ENCODE measurements at places on chromosomes 4 and X.

DNA sequence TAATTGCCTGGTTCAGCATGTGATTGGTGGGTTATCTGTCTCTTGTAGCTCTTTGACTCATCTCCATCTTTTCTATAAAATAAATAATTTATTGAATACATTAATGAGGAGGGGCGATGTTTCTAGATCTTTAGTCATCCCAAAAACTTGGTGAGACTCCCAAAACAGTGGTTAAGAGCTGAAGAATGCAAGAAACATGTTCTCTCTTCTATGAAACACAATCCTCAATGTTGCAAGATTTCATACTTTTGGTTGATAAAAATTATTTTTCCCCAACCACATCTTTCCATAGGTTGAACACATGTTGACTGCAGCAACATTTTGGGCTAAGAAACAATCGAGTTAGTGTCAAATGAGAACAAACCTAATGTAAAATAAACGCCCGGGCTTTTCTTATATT is 1.2 kb upstream of the TMEM47 start:
- no peak for DNase-seq

GRCh38 chr4:86357608-86358007 is 2.2 kb downstream of the MAPK10 start:
- no peak for DNase-seq

- DNase-seq, result peak; percentile 17
Measured at GRCh38 chr4:38562751-38563198, 101.2 kb upstream of the KLF3 start.

DNA sequence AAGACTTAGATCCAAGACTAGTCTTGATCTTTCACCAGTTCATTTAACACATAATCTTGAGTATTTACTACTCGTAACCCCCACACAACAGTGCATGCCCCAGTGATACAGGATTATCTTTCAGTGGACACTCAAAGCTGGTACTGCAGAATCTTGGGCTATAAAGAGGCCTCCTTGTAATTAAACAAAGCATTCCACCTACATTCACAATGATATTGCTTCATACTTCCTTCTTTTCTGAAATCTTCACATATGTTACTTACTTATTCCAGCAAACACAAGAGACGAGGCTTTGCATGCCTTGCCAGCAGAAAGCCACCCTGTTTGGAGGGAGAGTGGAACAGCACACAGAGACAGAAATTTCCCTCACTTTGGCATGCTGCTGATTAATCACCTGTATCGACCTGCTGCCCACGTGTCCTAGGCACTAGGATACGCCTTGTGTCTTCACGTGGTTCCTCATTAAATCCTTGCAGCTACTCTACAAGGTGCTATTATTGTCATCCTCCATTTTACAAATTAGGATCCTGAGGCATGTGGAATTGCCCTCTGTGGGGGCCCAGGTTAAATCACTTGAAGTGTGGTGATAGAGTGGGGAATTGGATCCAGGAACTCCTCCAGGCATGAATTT is 77.3 kb downstream of the FAM184B start:
- no peak for DNase-seq

GRCh38 chr4:6121276-6121850 is 79.0 kb downstream of the JAKMIP1 start:
- DNase-seq, result no peak

- DNase-seq, result peak; percentile 6
Measured at GRCh38 chrX:136477026-136477425, 10.7 kb upstream of the BRS3 start.

- DNase-seq, result no peak
Measured at GRCh38 chr4:38670109-38670901, 6.3 kb downstream of the KLF3 start.

- no peak for DNase-seq
Measured at GRCh38 chrX:150372280-150372679, 9.2 kb downstream of the MAMLD1 start.

DNA sequence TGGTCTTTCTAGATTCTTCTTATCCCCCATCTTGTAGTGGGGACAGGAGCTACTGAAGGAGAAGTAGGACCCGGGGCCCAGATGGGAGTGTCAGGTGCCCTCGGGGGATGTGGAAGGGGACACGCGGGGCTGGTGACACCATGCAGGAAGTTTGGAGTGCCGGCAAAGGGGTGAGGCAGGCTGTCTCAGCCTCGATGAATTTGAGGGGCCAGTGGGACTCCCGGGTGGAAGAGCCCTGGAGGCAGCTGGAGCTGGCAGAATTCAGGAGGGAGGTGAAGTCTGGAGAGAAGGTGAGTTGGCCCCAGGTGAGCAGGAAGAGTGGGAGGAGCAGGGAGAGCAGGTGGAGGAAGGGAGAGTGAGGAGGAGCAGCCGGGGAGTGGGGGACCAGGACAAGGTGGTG is 101.7 kb downstream of the CPZ start:
- no peak for DNase-seq

GRCh38 chrX:154298312-154298711 is 2.7 kb downstream of the TKTL1 start:
- DNase-seq, result no peak

- DNase-seq, result no peak
Measured at GRCh38 chr4:163164591-163164990, 2.1 kb downstream of the NAF1 start.

- no peak for DNase-seq
Measured at GRCh38 chr4:185634066-185634652, 98.9 kb upstream of the PDLIM3 start.

DNA sequence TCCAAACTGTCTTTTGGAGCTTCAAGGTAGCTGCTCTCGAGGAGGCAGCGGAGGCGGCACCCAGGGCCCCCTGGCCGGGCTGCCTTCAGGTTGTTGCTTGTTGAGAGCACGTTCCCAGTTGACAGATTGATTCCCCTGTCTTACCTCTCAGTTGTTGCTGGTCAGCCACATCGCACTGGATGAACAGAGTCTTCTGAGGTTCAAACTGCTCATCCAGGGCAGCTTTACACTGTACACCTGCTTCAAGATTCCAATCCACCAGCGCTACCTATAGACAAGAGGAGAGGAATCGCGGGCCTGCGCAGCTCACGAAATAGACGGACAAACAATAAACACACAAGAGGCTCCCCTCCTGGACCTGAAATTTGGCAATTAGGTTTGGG is 497 bp downstream of the HPGD start:
- DNase-seq, result no peak

GRCh38 chr4:140237616-140238350 is 83.8 kb upstream of the MAML3 start:
- peak; percentile 80 for DNase-seq

DNA sequence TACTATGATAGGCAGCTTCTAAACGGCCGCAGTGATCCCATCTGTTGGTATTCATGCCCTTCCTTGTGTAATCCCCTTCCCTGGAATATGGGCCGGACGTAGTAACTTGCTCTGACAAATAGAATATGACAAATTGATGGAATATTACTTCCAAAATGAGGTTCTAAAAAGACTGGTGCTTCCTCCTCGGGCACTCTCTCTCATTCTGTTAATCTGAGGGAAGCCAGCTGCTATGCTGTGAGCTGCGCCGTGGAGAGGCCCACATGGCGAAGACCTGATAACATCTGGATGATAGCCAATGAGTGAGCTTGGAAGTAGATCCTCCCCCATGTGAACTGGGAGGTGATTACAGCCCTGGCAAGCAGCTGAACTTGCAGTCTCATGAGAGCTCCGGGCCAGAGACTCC is 27.2 kb upstream of the SLC25A4 start:
- DNase-seq, result no peak

- DNase-seq, result no peak
Measured at GRCh38 chrX:46722742-46723568, 36.0 kb downstream of the SLC9A7 start.

GRCh38 chr4:170111085-170111484 is 21.3 kb upstream of the AADAT start:
- no peak for DNase-seq

GRCh38 chr4:113336556-113336955 is 287.1 kb downstream of the ANK2 start:
- no peak for DNase-seq

GRCh38 chr4:51958199-51958968 is 61.8 kb downstream of the LRRC66 start:
- no peak for DNase-seq

DNA sequence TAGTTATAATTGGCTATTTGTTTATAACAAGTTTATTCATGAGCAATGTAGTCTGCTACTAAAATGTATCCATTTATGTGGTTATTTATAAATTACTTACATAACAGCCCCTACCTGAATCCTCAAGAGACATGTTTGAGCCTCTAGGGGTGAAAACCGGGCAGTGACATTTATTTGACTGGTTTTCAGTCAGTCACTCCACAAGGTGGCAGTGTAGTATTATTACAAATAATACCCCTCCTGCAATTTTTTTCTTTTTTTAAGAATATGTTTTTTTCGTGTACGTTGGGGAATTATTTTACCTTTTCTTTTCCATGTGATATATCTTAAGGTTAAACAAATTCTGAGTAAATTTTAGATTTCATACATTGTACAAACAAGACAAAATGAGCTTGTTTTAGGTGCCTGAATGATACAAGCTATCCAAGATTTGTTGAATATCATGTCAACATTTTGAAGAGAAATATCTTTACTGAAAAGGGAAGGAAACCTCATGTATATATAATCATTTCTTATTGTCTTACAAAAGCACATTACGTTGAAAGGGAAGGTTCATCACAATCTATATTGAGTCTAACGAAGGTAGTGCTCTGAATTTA is 598.7 kb upstream of the TECRL start:
- DNase-seq, result peak; percentile 73

- no peak for DNase-seq
Measured at GRCh38 chrX:17706676-17707075, 30.6 kb upstream of the SCML1 start.

DNA sequence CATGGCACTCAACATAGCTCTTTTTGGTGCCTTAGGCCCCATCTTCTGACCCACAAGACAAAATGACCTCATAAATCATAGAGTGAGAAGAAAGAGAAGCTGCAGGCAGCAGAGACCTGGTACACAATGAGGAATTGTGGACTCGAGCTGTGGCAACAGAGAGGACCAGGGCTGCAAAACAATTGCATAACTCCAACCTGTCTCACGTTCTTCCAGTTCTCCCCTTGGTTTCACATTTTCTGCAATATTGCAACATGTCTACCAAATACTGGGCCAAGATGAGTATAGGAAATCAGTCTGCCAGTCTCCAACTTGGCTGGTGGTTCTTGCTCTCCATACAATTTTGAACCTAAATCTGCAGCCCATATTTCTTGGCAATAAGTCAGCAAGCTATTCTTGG is 105.3 kb downstream of the KDR start:
- no peak for DNase-seq

- DNase-seq, result no peak
Measured at GRCh38 chr4:74018116-74018515, 19.6 kb upstream of the CXCL5 start.

GRCh38 chr4:104490096-104490769 is 4.5 kb downstream of the CXXC4 start:
- no peak for DNase-seq

- DNase-seq, result no peak
Measured at GRCh38 chr4:14916554-14917297, 85.6 kb upstream of the CPEB2 start.

DNA sequence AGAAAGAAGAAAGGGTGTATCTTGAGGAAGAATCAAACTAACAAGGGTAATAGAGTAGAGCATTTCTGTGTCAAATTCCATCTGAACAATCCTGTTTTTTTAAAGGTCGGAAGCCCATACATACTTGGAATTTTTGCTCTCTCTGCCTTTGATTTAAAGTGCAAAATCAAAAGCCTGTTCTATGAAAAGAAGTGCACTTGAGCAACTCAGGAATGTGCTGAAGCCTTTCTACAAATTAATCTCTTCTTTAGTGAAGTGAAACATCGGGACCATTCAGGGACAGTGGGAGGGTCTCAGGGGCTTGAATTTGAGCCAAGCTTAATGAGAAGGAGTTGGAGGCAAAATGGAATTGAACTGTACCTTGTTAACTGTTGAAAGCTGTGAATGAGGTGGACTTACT is 1008.5 kb upstream of the LCORL start:
- no peak for DNase-seq

GRCh38 chr4:162557516-162558106 is 393.8 kb upstream of the FSTL5 start:
- DNase-seq, result no peak

- DNase-seq, result no peak
Measured at GRCh38 chrX:12885508-12885907, 18.6 kb downstream of the TLR7 start.

- DNase-seq, result no peak
Measured at GRCh38 chr4:180285796-180286195, 1957.4 kb upstream of the TENM3 start.

DNA sequence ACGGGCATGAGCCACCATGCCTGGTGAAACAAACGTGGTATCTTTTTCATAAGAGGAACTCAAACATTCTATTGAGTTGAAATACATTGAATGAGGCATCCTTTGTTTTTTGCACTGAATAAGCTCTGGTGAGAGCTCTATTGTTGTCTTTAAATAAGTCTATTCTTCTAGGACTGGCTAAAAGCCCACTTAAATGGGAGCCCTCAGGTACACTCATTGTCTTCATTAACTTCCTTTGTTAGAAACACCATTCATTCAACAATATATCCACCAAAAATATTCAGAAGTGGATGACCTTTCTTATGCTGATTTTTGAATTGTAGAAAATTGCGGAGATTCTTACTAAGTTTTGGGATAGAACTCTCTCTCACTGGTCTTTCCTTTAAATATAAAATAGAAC is 568.0 kb downstream of the IL1RAPL1 start:
- DNase-seq, result no peak

GRCh38 chr4:11669156-11669555 is 240.5 kb upstream of the HS3ST1 start:
- no peak for DNase-seq

GRCh38 chr4:184851200-184851541 is 25.4 kb upstream of the ACSL1 start:
- DNase-seq, result no peak

- no peak for DNase-seq
Measured at GRCh38 chr4:14883166-14883565, 119.1 kb upstream of the CPEB2 start.

DNA sequence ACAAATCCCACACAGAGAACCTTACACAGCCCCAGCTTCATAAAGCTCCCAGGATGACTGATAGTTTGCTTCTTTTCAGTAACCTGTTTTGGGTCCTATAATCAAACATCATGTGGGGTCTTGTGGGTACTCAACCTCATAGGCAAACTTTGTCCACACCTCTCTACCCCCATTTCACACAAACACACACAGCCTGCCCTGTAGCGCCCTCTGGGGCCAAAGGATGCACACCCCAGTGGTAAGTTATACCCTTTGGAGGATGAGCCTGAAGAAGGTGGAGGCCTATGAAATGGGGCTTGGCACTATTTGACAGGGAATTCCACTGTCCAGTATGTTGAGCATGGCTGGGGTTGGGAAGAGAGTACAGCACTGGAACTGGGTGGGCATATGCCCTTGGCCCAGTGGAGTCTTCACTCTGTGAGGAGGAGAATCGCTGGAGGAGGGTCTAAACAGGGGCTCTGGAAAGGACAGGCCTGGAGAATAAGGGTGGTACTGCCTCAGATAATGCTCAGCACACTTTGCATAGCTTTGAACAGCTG is 30.5 kb upstream of the COL25A1 start:
- no peak for DNase-seq

DNA sequence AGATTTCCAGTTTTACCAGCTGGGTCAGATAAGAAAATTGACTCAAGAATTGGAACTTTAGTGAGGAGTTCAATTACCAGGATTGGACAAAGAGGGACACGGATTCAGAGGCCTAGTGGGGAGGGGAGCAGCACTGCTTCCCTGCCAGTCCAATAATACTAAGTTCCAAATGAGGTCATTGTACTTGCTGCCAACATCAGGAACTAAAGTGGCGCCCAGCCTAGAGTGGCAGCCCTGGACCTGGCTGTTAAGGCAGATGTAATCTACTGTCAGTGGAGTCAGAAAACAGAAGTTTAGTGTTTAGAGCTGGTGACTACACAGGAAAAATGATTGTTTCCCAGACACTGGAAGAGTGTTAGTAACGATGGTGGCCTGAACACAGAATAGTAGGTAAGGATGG is 42.7 kb upstream of the RAPGEF2 start:
- peak; percentile 38 for DNase-seq
